H1 (cell line): ENCODE measurements at places on chromosomes 2 and 18. TPM values are rescaled to one million over a fixed set of nuclear protein-coding genes. Genes with fewer than 3 reads are reported as not detected.

The PLGLB2 gene
- total RNA-seq = not detected in 2 replicates

- no peak for DNase-seq
These were observed 36.4 kb downstream of the RAMP1 start for GRCh38 chr2:237895544-237896506.

DNA sequence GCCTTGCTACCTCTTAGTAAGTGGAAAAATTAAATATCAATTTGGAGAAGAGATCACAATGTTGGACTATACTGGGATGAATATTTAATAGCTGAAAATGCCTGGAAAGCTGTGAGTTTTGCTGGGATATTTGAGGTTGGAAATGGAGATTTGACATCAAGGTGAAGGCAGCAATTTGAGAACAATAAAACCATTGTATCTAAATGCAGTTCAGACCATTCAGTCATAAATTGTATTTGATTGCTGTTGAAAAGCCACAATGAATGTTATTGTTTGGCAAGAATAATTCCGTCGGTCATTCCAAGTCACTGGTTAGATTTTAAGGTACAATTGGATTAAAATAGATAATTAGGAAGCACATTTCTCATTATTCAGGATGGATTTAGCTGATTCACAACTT lies 325.6 kb downstream of the HRH4 start:
- DNase-seq = no peak

DNA sequence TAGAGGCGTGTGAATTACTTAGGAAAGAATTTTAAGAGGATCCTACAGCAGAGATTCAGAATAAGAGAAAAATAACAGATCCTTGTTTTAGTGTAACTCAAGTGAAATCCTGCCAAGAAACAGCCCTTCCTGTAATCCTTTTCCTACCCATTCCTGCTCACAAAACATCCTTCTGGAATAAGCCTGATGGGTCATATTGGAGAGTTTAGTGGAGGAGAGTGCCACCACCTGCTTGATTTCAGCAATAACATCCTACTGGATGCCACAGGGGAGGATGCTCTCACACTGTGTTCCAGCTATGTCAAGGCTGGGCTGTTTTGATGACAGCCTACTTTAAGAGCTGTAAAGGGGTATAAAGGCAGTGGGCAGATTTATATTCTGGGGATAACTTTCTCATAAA lies 54.8 kb upstream of the CCDC178 start:
- no peak for DNase-seq

- no peak for DNase-seq
These were observed 161.3 kb downstream of the INO80D start for GRCh38 chr2:205924676-205925075.

DNA sequence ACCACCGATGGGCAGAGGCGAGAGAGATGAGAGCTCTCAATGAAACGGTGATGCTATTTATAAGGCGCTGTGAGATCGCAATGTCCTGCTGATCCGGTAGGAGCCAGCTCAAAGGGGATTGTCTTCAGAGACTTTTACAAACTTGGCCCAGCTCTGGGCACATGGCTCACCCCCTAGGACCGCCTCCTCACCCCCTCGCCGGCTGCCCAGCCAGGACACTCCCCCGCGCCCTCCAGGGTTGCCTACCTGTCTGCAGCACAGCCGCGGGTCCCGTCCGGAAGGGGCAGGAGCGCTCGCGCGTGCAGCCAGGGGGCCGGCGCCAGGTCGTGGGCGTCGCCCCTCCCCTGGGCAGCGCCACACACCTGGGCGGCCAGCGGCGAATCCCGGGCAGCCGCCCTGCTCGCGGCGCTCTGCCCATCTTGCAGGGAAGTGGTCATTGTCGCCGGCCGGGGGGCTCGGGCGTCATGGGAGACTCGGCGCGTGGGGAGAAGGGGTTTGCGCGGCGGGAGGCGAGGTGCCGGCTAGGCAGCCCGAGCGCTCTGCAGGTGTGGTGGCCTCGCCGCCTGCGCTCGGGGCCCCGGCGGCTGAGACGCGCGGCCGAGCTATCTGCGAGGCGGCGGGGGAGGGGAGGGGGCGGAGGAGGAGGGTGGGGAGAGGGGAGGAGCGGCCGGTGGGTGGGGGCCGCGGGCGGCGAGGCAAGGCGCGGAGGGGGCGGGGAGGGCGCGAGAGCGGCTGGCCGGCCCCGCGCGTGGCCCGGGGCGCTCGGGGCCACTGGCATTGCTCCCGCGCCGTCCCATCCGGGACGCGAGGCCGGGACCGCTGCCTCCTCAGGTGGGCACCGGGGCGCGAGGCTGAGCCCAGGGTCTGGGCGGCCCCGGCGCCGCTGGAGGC lies at the start of gene GRB14:
Gene GRB14, minus strand, starts transcription at position 610 of the 891 bp plus-strand sequence. Its CDS starts 173 bp downstream, at position 437.
- DNase-seq = peak; percentile 84

DNA sequence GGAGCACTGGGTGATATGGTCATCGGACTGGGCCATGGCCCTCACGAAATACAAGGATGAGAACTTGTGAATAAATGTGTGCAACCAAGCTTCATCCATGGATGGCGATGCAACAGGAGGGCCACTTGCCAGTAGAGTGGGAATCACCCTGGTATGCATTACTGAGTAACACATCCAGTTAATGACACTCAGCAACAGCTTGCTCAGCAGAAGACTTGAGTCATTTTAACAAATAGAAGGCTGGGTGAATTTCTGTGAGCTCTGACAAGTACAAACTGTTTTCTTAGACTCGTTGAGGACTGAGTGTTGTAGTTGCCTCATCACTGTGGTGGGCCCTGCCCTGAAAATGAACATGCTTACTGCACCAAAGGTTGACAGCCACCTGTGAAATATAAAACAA lies 221.6 kb downstream of the NCKAP5 start:
- DNase-seq = no peak

GRCh38 chr2:151381266-151381665 lies 23.9 kb downstream of the TNFAIP6 start:
- no peak for DNase-seq

GRCh38 chr18:44816050-44816449 lies 135.4 kb downstream of the SETBP1 start:
- no peak for DNase-seq

- no peak for DNase-seq
These were observed 16.7 kb upstream of the LYPD6B start for GRCh38 chr2:149021761-149022160.
